ENCODE measurements at places on chromosomes 6 and 20.

DNA sequence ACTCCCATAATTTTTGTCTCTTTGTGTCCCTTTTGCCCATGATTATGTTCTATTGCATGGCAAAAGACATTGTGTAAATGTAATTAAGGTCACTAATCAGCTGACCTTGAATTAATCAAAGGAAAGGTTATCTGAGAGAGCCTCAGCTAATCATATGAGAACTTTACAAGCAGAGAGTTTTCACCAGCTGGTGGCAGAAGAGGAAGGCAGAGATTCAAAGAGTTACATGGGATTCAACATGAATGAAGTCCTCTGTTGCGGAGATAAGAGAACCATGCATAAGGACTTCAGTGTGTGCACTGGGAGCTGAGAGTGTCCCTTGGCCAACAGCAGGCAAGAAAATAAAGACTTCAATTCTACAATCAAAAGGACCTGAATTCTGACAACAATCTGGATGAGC is 494.1 kb upstream of the ARID1B start:
- DNase-seq = no peak

GRCh38 chr6:88914180-88914579 is 49.2 kb downstream of the RNGTT start:
- DNase-seq = no peak

DNA sequence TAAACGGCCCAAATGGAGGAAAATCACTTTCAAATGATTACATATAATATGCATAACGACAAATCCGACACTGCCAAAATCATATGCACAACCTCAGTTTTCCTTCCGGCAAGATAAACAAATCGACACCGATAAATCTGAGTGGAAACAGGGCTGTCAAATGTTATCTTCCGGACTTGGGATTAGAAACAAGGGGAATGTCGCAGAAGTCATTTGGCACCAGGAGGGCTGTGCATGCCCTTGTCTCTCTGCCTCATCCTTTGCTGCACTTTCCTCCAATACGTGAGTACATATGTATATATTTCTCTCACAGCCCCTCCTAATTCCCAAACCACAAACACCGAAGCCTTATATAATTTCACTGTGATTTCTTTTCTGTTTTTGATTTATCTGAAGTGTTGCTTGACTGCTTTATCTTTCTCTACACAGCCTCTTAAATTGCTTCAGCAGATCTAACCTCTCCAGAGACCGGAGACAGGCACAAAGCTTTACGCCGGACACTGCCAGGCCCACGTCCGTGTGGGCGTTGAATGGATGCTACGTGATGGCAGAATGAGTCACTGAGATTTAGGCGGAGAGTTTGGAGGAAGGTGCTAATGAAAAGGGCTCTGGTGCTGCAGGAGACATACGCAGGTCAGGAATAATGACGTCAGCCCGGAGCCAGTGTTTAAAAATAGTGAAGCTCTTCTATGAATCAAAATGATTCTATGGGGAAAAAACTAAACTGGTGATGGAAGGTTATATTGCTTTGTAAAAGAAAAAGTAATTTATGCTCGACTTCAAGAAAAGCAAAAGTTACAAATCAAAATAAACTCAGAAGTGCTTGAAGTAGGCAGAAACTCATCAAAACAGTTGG is 21.0 kb upstream of the PRELID3B start:
- DNase-seq = no peak

DNA sequence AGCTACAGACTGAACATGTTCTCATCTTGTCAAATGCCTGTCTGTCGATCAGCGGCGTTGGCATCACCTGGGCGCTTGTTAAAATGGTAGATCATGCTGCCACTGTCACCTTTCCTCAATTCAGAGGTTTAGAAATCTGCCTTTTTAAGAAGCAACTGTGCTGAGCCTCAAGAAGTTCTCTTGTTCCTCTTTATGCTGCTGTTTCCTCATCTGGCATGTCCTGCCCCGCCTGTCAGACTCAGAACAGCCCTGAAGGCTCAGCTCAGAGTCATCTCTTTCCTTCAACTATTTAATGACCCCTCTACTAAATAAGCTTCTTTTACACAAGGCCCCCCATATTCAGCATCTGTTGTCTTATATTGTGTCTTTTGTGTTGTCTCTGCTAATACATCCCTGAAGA is 368.2 kb downstream of the EPM2A start:
- DNase-seq = no peak

GRCh38 chr6:42108071-42108470 is 34.3 kb downstream of the C6orf132 start:
- DNase-seq = no peak

- no peak for DNase-seq
These were observed 13.2 kb downstream of the GCNT2 start for GRCh38 chr6:10534419-10534762.

- DNase-seq = no peak
These were observed 140.1 kb upstream of the SNX9 start for GRCh38 chr6:157682856-157683481.

Measured in stimulated activated CD8-positive, alpha-beta memory T cell treated with anti-CD3 and anti-CD28 coated beads, Interleukin-12 subunit alpha, Interleukin-12 subunit beta, amount 100 ng/mL, for 4 hours (primary cell).